Activated T-helper 1 cell treated with anti-CD3 and anti-CD28 coated beads, Interleukin-2, amount 50 U/mL, for 16 hours (primary cell): ENCODE measurements at places on chromosomes 1 and 21.

DNA sequence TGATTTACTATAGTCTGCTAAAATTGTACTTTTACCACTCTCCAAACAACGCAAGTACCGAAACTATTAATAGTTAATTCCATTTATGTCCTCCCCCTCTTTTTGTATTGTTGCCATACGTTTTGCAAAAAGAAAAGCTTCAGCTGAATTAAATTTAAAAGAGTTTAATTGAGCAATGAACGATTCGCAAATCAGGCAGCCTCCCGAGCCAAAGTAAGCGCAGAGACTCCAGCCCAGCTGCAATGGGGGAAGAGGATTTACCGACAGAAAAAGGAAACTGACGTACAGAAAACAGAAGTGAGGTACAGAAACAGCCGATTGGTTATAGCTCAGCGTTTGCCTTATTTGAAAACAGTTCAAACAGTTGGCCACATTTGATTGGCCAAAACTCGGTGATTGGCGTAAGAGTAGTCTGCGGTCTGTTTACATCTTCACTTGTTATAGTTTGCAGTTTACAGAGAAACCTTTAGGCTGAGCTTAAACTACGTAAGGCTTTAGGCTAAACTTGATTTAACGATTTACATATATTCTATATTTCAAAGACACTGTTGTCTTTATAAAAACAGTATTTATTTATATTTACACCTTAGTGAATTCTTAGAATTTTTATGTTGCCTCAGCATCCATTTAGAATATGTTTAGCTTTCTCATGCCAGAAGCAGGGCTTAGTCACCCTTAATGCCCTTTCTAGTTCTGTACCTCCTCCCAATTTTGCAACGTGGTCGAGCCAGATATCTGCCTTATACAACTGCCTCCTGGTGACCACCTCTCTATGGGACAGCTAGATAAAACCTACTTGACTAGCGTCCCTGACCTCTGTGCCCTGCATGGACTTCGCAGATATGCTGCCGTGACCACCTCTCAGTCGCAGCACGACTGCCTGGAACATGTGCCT lies 23.8 kb downstream of the CR1 start:
- no peak for DNase-seq

GRCh38 chr1:238861342-238862066 lies 524.9 kb upstream of the CHRM3 start:
- no peak for DNase-seq

DNA sequence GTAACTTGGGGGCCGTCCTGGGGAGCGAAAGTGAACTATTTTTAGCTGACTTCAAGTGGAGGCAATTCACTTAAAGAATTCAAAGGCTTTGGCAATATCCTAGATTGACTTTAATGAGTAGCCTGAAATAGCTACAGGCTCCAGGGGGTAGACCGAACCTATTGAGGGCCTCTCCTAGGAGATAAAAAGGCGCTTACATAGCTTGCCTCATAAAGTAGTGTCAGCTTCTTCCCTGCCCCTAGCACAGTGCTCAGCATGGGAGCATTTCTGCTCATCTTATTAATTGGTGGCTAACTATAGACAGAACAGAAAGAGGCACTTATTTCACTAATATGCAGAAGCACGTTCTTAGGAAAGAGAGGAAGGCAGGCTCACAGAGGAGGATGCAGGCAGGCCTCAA lies 12.3 kb upstream of the CTNNBIP1 start:
- DNase-seq = no peak

DNA sequence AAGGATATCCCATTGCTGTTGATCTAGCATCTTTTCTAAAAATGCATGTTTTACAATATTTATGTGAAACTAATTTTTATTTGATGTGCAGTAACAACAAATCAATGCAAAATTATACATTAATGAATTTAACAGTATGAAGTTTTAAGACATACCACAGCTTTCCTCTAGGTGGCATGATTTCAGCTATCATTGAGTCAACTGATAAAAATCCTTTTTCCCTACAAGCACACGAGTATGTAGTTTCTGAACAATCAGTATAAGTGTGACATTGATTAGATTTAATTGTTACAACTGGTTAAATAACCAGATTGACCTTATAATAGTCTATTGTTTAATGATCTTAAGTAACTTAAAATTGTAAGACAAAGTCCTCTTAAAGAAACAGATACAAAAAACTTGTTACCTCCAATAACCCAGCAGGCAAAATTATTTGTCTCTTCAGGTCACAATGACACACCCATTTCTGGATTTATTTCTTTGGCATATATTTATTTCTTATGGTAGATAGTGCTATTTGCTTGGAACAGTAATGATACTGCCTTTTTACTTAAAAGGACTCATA lies 5.8 kb upstream of the TGFB2 start:
- DNase-seq = no peak

DNA sequence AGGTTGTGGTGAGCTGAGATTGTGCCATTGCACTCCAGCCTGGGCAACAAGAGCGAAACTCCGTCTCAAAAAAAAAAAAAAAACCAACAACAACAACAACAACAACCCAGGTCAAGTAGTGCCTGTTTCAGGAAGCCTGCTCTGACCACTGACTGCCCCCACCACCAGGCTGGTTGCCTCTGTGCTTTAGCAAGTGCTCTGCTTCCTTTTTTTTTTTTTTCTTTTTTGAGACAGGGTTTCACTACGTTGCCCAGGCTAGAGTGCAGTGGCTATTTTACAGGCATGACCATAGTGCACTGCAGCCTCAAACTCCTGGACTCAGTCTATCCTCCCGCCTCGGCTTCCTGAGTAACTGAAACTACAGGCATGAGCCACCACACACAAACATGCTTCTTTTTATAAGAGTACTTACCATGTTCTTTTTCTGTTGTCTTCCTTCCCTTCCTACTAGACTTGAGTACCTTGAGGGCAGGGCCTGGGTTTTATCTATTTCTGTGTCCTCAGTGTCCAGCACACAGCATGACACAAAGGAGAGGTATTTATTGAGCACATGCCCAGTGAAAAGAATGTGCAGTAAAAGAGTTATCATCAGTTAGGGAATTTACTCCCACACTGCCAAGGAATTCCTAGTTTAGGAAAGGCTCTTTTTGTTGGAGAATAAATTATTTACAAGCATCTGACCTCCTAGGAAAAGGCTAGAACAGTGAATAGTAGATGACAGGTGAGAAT lies 9.9 kb upstream of the COA7 start:
- no peak for DNase-seq

DNA sequence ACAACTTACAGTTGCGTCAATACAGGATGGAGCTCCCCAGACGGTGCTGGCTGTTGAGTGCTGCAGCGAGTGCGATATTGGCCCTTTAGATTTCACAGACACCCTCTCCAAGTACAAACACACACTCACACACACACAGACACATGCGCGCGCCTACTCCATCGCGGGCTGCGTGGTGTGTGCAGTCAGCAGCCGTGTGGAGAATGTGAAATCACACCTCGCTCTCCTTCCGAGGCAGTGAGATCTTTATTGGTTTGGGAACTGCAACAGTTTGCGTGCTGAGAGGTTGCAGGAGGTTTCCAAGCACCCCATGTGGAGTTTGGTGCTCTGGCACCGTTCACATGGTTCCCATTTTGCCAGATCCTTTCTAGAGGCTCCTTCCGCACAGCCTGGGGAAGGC lies 372.2 kb downstream of the RRAGC start:
- no peak for DNase-seq

GRCh38 chr1:162868972-162869371 lies 8.0 kb upstream of the CCDC190 start:
- no peak for DNase-seq

GRCh38 chr1:160834945-160835565 lies 27.6 kb downstream of the CD244 start:
- no peak for DNase-seq

GRCh38 chr1:204627436-204627835 lies 58.1 kb downstream of the LRRN2 start:
- no peak for DNase-seq

DNA sequence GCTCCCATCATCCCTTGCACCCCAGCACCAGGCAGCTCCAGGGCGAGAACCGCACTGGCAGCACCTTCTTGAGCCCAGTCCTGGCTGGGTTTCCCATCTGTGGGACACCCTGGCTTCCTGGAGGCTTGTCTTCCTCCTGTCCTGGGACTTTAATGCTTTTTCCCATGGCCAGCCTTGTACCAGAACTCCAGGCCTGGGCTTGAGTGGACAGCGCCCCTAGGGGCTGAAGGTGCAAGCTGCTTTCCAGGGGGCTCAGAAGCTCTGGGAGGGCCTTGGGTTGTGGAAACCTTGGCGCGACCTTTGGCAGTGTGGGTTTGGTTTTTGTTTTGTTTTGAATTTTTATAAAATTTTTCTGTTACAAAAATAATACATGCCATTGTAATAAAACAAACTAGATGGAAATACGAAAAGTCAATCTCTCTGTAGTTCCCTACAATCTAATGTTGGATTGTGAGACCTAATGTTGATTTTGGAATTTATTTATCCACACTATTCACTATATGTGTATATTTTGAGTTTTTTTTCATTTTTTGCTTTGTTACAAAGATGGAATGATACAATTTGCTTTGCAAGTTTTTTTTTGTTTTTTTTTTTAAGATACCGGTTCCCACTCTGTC lies 33.8 kb upstream of the RPL11 start:
- peak; percentile 10 for DNase-seq

DNA sequence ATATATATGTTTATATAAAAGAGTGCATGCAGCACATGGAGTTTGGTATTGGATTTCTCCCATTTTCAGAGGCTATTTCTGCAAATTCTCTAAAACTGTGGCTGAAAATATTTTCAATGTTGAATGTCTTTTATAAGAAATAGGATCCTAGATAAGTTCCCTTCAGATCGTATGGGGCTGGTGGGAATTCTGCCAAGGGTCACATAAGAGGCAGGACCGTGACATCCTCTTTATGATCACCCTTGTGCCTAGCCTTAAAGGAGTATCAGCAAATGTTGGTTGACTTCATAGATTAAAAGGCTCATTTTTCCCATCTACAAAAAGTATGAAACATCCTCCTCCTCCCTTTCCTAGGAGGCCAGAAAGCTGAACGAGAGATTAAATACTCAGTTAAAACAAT lies 1.3 kb upstream of the IFNAR2 start:
- no peak for DNase-seq

DNA sequence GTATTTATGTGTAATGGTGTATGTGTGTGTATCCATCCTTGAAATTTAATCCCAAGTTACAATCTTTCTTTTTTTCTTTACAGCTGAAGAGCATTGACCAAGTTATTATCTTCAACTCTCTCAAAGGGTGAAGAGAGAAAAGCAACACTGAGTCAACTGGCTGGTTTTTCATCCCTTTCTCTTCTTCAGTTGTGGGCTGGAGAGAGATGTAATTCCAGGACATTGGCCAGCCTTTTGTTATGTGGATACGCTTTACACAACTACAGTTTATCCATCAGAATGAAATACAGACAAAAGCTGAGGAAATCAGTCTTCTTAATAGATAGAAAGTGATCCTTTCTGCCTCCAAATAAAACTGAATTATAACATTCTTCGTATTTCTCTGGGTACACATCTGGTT lies 357.0 kb upstream of the NCAM2 start:
- no peak for DNase-seq

GRCh38 chr1:159014851-159015250 lies 5.1 kb downstream of the IFI16 start:
- no peak for DNase-seq

DNA sequence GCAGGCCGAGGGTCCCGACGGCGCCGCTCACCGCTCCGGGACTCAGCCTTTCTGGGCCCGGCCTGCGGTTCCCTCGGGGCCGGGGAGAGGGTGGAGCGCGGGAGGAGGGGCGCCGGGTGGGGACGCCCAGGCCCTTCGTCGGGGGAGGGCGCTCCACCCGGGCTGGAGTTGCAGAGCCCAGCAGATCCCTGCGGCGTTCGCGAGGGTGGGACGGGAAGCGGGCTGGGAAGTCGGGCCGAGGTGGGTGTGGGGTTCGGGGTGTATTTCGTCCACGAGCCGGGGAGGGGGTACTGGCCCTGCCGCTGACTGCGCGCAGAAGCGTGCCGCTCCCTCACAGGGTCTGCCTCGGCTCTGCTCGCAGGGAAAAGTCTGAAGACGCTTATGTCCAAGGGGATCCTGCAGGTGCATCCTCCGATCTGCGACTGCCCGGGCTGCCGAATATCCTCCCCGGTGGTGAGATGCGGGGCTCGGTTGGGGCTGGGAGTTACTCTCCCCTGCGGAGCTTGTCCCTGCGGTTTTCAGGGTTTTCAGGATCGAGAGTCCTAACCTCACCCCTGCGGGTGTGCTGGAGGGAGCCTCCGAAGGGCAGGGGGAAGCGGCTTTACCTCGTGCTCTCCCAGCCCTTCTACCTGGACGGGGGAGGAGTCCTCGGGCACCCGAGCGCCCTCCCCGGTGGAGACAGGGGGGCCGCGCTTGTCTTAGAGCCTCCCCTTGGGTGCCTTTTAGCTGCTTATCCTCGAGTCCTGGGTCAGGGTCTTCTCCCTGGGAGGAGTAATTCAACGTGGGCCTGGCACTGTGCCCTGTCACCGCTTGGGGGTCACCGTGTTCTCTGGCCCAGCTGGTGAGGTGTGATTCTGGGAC lies 2.1 kb downstream of the SAMD11 start:
- no peak for DNase-seq

DNA sequence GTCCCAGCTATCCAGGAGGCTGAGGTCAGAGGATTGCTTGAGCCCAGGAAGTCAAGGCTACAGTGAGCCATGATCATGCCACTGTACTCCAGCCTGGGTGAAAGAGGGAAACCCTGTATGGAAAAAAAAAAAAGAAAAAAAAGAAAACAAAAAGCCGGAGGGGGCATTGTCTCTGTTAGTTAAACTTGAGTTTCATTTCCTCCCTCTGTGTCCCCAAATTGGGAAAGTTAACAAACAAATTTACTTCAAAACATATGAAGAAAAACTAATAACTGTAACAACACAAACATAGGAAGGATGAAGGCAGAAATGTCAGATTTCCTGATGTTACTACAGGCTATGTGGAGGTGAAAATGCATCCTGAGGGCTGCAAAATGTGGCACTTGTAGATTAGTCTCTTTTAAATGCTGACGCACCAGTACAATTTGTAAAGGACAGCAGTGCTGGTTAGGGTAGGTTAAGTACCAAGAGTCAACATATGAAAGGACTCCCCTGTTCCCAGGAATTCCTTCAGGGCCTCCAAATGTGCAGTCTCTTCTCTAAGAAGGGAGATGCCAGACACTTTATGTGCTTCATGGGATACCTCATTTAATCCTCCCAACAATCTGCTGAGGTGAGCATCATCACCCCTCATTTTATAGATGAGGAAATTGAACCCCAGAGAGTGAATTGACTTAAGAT lies 52.9 kb downstream of the DEGS1 start:
- no peak for DNase-seq

DNA sequence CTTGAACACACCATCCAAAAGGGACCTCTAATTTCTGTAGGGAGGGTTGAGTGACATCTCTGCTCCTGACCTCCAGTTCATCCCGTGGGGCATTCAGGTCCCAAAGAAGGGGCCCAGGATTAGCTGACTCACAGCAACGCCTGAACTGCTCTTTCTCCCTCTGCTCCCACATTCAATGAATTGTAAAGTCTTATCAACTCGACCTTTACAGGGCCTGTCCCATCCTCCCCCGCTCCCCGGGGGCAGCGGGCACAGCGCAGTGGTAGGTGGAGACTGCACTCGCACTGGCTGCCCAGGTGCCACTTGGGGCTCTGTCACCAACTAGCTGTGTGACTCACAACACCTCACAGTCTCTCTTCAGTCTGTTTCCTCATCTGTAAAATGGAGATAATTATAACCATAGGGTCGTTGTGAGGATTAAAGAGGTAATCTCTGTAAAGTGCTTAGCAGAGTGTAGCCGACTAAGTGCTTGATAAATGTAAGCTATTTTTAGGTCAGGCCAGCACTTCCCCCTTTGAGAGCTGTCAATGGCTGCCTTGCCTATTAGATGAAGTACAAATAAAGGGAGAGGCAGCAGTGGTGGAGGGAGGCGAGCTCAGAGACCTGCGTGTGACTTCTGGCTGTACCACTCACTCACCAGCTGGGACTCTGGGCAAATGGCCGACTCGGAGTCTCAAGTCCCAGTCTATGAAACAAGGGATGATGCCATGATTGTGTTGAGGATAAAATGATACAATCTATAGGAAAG lies 637 bp upstream of the MYBPHL start:
- DNase-seq = no peak
